Activated CD4-positive, alpha-beta T cell treated with anti-CD3 and anti-CD28 coated beads, Interleukin-2, amount 50 U/mL, for 16 hours (primary cell): ENCODE measurements at places on chromosomes 11 and 22.
A peak's percentile ranks its signal among the peaks of the same experiment; 100 is the strongest.

- no peak for DNase-seq
These were observed 684.4 kb downstream of the NTM start for GRCh38 chr11:132054822-132055221.

DNA sequence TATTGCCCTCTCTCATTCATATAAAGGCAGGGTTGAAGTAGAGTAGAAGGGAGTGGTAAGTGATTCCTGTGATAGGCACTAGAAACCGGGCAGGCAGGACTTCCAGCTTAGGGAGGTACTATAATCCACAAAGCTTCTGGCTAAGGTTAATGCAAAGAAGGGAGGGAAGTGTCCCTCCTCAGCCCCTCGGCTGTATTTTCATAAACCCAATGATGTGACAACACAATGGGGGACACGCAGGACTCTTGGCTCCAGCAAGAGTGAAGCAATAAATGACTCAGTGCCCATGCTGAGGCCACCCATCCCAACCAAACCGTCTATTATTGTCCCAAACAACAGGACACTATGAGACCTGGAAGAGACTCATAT lies 90.7 kb downstream of the ETS1 start:
- DNase-seq = no peak

DNA sequence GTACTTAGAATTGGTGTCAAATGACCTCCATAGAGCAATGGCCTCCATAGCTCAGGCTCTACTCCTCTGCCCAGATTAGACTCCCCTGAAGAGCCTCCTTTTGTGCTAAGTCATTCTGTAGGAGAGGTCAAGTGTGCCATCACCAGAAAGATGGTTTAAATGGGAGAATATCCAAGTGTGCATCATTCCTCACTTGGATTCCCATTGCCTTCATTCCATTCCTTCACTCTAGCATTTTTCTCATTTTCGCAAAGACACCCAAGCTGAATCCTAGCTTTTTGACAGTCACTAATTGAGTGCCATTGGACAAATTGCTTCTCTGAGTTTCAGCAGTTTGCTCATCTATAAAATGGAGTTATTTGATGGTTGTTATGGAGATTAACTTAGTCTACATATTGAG lies 16.9 kb downstream of the CLMP start:
- DNase-seq = no peak

DNA sequence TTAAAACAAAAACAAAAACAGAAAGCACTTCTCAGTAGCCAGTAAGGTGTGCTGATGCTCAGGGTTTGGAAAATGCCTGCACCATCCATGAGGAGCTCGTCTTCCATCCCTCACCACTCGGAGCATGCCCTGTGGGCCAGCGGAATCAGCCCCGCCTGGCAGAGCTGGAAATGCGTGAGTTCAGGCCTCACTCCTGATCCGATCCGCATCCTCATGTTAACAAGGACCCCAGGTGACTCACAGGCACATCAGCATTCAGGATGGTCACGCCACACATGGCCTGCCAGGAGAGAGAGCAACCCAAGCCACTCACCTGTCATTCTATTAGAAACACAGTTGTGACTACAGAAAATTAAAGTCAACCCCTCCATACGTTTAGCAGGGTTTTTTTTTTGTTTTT lies 188.5 kb downstream of the MPPED1 start:
- DNase-seq = no peak

GRCh38 chr11:83744620-83745192 lies 458.5 kb upstream of the CCDC90B start:
- DNase-seq = no peak

- DNase-seq = no peak
These were observed 8.6 kb downstream of the HSD17B12 start for GRCh38 chr11:43689167-43689566.

DNA sequence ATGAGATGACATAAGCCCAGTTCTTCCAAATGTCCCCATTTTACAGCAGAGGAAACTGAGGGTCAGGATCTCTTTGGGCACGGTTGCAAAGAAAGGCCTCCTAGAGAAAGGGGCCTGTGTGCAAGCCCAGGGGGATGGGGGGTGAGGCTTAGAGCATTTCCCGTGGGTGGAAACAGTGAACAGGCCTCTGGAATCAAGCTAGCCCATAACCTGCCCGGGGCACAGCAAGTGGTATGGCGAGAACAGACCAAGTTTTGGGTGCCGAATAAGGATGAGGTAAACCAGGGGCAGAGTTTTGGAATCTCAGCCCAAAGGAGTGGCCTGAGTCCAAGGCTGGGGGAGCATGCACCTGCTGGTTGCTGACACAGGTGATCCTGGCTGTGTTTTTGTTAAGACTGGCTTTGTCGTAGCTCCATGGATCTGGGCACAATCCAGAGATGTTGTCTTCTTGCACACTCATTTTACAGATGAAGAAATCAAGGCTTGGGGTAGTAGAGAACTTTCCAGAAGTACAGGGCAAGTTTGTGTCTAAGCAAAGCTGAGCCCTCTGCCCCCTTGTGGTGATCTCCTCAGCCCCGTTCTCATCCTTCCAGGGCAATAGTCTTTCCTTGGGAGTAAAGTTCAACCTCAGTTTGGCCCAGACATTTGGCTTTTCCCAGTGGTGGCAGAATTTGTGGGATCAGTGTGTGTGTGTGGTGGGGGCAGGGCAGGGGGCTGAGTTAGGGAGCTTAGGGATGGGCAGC lies 53.5 kb upstream of the MYEOV start:
- no peak for DNase-seq

DNA sequence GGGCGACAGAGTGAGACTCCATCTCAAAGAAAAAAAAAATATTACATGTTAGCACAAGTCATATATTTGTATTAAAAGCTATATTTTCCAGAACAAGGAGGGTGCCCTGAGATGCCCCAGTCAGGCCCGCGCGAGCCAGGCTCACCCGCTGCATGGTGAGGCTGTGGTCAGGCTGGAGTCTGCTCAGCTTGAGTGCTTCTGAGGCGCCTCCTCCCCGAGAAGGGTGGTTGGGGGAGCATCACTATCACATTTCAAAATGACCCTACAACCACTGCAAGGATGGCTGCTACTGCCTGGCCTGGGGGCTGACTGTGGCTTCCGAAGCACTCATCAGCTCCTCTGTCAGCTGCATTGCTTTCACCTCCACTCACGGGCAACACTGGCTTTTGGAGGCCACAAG lies 77.1 kb downstream of the SCUBE1 start:
- no peak for DNase-seq

DNA sequence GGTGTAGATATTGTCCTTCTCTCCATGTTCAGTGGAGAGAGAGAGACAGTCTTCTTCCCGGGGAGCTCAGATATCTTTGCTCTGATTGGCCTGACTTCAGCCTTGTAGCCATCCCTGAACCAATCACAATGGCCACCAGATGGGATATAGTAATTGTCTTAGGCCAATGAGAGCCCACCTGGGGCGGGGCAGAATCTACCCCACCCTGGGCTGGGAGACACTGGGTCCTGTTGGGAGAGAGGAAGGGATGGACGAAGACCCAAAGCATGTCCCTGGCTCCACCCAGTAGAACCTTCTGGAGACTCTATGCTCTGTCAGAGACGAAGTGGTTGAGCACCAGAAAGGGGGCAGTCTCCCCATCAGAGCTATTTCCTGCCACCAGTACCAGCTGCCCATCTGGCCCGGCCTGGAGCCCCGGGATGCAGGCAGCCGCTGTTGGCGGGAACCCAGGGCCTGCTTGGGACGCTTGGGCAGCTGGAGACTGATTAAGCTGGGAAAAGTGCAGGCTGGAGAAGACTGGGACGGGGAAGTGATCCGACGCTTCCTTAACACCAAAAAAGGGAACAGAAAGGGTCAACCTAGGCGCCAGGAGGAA lies 31.6 kb upstream of the CBX7 start:
- no peak for DNase-seq

- no peak for DNase-seq
These were observed 11.5 kb downstream of the RELT start for GRCh38 chr11:73387594-73388264.

GRCh38 chr11:38990139-38990538 lies 2392.1 kb upstream of the RAG2 start:
- no peak for DNase-seq

DNA sequence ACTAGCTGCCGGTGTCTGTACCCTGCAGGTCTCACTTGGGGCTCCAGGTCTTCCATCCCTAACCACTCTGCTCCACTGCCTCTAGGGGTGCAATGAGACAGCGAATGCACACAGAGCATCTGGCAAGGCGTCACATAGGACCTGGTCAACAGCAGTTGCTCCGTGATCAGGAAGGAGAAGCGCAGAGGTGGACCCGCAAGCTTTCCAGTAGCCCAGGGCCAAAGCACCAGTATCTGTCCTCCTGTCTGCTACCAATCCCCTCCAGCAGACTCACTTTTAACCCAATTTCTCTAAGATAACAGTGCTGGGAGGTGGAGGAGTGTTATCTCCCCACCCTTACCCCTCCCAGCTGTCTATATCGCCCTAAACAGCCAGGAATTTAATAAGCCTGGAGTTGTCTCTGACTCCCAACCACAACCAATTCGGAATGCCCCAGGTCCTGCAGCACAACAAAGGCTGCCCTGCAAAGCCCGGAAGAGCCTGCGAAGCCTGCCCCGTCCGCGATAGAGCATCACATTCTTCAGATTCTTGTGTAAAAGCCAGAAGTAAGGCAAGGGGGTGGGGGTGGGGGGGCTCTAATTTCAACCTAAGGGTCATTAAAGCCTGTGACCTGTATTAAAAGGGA lies 19.3 kb downstream of the MYH9 start:
- no peak for DNase-seq

GRCh38 chr22:30610299-30610698 lies 3.3 kb downstream of the TCN2 start:
- no peak for DNase-seq

GRCh38 chr11:93032580-93032979 lies 63.1 kb downstream of the MTNR1B start:
- no peak for DNase-seq

DNA sequence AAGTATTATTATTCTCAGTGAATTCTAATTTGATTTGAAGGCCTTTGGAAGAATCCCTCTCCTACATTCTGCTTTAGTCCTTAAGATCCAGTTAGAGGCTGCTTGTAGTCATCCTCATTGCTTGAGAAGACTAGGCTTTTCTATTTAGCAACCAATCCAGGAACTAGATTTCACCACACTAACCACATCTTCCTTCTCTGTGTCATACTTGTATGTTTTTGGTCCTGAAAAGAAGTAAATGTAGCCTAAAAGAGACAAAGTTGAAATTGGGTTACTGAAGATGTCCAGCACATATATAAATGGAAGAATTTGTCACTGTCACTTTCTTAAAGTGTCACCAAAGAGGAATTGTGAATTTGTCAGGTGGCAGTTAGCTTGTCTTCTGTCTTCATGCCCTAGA lies 46.6 kb upstream of the MMP7 start:
- DNase-seq = peak; percentile 69

- no peak for DNase-seq
These were observed 58.6 kb upstream of the NNMT start for GRCh38 chr11:114237321-114238280.

DNA sequence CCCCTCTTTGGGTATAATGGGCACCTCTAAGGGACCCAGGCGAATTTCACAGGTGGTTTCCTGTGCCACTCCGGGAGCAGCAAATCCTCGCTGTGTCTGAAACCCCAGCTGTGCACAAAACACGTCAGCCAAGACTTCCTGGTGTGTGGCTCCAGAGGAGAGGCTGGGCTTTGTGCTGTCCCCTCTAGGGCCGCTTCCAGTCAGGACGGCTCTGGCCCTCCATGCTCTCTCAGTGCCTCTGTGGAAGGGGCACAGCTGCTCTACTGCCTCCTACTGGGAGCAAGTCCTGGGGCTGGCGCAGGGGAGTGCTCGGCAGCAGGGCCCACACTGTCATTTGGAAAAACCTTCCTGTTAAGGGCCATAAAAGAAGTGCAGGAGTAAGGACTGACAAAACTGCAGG lies 23.7 kb upstream of the ARFGAP3 start:
- DNase-seq = no peak

GRCh38 chr11:57260937-57261783 lies 24.1 kb upstream of the APLNR start:
- no peak for DNase-seq

- DNase-seq = no peak
These were observed 132.1 kb upstream of the BMAL1 start for GRCh38 chr11:13145461-13145860.

- peak; percentile 21 for DNase-seq
These were observed 63.5 kb downstream of the ENDOD1 start for GRCh38 chr11:95152876-95153856.

- no peak for DNase-seq
These were observed 26.7 kb downstream of the IRAG1 start for GRCh38 chr11:10666556-10667520.

- peak; percentile 64 for DNase-seq
These were observed 97.3 kb downstream of the PDHX start for GRCh38 chr11:35013514-35014233.

- DNase-seq = no peak
These were observed 127.3 kb downstream of the MED15 start for GRCh38 chr22:20634560-20635226.

- DNase-seq = peak; percentile 90
These were observed 3.9 kb downstream of the CD3D start for GRCh38 chr11:118338637-118339061.

- no peak for DNase-seq
These were observed 26.0 kb downstream of the LRRC32 start for GRCh38 chr11:76644591-76644990.

DNA sequence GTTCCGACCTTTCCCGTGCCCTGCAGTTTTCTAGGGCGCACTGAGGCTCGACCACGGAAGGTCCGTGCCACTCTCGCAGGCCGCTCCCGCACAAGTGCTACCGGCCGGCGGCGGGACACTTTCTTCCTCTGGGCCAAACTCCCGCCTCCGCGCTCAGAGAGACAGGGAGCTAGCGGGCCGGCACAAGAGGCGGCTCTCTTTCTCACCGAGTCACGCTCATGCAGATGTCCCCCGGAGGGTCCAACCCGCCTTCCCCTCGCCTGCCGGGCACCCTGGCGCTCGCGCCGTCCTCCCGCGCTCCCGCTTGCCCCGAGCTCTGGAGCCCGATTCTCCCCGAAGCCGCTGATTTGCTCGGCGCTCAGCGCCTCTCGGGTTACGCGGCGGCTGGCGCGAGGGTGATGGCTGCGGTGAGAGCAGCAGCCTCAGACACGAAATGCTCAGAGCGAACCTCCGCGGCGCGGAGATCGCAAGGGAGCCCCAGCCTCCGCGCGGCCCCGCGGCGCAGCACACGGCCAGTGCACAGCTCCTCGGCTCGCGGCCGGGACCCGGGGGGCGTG lies 1.0 kb downstream of the LMO1 start:
- peak; percentile 12 for DNase-seq

DNA sequence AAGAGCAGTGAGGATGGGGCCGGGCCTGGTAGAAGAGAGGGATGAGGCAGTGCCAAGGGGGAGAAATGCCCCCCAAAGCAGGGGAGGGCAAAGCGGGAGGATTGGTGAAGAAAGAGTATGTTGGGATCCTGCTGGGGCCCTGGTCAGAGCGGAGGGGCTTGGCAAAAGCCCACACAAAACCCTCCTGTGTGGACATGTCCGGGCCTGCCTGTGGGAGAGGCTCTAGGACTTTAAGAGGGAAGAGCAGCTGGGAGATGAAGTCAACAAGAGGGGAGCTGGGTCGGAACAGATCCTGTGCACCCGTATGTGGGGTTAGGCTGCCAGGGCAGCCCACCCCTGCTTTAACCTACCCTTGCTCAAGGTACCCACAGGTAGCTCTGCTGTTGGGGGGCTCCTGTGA lies 25.8 kb downstream of the ART5 start:
- no peak for DNase-seq

GRCh38 chr11:19306179-19306944 lies 65.6 kb upstream of the E2F8 start:
- no peak for DNase-seq
